A375 (cell line): ENCODE measurements at places on chromosomes 4 and X. TPM values are rescaled to one million over a fixed set of nuclear protein-coding genes. Genes with fewer than 3 reads are reported as not detected.

The MSANTD1 gene
- 0.45 and 0.80 TPM in 2 replicates for total RNA-seq

The UNC5C gene
- total RNA-seq, result 0.58 and 0.91 TPM in 2 replicates

The TCEAL7 gene
- not detected in 2 replicates for total RNA-seq

The CT45A5 gene
- 105 and 135 TPM in 2 replicates for total RNA-seq

The OTUD6A gene
- total RNA-seq, result not detected in 2 replicates

The LDB2 gene
- total RNA-seq, result not detected in 2 replicates

The TAF7L gene
- total RNA-seq, result not detected in 2 replicates

The MXRA5 gene
- total RNA-seq, result not detected in 2 replicates

The BMPR1B gene
- 0.60 and 0.98 TPM in 2 replicates for total RNA-seq
